Amygdala (tissue), 56 donors: ENCODE measurements at places on chromosomes 12 and 14.

DNA sequence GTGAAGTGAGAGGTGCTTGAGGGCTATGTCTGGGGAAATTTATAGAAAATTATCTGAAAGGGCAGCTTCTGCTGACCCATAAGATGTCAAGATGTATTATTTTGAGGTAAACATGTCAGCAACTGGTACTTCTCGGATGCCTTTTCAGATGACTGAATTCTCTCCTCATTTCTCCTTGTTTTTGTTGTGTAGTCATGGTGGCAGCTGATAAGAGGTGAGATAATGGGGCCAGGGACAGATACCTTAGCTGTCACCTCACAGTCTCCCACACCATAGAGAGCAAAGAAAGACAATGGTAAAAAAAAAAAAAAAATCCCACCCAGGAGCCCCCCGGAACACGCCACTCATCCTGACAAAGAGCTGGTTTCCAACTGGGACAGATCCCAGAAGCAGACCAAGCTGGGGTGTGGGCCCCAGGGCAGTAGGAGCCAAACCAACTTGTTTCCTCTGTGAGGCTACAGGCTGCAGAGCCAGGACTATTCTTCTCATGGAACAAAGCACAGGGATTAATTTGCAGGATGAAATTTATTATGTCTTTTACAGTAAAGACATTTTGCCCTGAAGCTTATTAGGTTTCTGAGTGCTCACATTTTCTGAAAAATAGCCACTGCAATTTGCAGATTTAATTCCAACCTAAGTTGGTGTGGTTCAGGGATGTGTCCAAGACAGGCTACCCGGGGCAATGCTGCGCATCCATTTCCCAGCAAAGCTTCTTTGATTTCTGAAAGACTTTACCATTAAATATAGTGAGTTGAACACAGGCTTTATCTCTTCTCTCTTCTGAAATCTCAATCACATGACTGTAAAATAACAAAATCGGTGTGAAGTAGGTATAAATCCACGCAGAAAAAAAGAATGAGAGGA lies 52.2 kb downstream of the NDUFA12 start:
- no peak for DNase-seq

GRCh38 chr14:52112336-52113018 lies 43.6 kb upstream of the NID2 start:
- DNase-seq = no peak

DNA sequence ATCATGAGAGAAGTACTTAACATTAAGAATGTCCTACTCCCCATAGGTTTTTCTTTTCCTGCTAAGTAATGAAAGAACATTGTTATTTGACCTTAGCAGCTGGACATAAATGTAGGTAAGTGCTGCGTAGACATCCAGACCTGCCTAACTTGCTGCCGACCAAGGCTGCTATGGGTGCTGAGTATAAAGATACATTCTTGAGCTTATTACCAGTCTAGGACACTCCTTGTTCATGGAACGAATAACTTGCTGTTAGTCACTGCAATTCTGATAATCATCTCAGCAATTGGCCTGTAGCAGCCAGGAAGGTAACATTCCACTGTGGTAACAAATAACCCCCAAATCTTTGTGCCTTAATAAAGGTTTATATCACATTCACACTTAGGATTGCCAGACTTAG lies 478.1 kb downstream of the VRK1 start:
- no peak for DNase-seq

- DNase-seq = no peak
Measured at GRCh38 chr14:51443195-51444018, 203.4 kb downstream of the TMX1 start.

- DNase-seq = no peak
Measured at GRCh38 chr12:69102856-69103255, 136.5 kb upstream of the CPSF6 start.

- DNase-seq = peak; percentile 6
Measured at GRCh38 chr14:58607131-58607951, 30.4 kb upstream of the DACT1 start.

- DNase-seq = no peak
Measured at GRCh38 chr12:44118946-44119345, 283.1 kb downstream of the TMEM117 start.
